ENCODE measurements at places on chromosomes 7 and 10. TPM values are rescaled to one million over a fixed set of nuclear protein-coding genes. Genes with fewer than 3 reads are reported as not detected.

CALCR gene
- not detected for total RNA-seq

DNA sequence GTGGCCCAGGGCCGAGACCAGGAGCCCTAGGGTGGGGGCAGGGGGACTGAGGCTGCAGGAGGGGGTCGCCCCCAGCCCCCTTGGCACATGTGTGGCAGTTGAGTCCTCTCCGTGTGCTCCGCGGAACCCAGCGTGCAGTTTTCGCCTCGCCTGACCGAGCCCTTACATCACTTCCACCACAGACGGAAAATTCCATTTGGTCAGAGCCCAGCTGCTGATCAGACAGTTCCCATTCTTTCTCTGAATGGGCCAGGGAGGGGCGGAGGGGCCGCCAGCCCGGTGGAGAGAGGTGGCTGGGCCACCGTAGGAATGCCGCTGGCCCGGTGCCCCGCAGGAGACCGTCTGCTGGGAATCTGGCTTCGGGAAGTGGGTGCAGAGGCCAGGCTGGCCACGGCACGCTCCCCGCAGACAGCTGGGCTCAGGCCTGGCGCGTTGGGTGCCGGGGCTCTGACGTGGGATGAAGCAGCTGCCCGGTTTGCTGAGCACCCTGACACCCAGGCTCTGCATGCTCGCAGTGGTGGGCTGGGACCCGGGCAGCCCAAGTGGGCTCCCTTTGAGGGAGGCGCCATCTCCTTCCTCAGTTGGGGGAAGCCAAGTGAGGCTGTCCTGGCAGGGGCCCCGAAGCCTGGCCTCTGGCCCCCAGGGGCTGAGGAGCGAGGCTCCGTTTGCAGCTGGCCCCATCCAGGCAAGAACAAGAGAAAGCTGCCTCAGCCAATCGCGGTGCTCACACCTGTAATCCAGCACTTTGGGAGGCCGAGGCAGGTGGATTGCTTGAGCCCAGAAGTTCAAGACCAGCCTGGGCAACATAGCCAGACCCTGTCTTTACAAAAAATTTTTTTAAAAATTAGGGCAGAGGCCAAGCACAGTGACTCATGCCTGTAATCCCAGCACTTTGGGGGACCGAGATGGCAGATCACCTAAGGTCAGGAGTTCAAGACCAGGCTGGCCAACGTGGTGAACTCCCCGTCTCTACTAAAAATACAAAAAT lies 9.9 kb downstream of the TTYH3 start:
- no peaks in the 10 kb centered on the region for H3K27me3 ChIP-seq
- no peak overlapping the region for H3K4me3 ChIP-seq
- H3K27ac ChIP-seq, result no peak overlapping the region
- DNase-seq, result no peak
- peaks cover 24% of the 10 kb centered on the region for H3K4me1 ChIP-seq

CYP2C9 gene
- not detected for total RNA-seq

C7orf33 gene
- not detected for total RNA-seq

DNA sequence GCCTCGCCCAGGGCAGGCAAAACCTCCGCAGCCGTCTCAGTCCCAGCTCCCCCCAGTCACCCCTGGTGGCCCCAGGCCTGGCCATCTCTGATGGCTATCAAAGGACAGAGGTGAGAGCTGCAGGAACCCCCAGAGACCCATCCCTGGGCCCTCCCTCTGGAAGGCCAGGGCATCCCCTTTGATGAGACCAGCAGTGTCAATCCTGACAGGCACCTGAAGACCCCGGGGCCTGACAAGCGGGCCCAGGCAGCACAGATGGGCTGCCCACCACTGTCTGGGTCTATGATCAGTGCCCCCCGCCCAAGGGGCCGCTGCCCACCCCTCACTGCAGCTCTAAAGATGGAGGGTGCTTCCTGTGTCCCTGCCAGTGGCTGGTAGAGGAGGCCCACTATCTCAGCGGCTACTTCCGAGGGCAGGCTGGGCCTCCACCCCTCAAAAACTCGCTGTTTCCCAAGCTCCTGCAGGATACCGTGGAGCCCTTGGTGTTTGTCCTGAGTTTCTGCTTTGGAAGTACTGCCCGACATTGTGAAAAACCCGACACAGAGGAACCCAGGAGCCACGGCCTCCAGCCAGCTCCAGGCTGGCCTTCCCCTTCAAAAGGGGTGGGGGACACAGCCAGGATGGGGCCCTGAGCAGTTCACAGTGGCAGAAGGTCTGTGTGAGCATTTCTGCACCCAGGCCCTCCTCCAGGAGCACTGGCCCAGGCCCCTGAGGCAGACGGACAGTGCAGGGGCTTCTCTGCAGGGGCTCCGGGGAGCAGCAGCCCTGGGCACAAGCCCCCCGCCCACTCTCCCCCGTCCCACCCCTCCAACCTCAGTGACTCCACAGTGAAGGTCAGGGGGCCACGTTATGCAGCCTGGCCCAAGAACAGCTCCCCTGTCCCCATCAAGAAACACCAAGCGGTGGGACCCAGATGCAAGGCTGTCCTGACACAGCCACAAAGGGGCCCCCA lies 99.2 kb downstream of the PDGFA start:
- DNase-seq, result no peak
- no peaks in the 10 kb centered on the region for H3K36me3 ChIP-seq
- no peak overlapping the region for H3K4me3 ChIP-seq
- H3K27me3 ChIP-seq, result no peaks in the 10 kb centered on the region

GRCh38 chr7:143393267-143394041 lies 12.3 kb downstream of the ZYX start:
- H3K4me1 ChIP-seq, result peaks cover 18% of the 10 kb centered on the region
- H3K36me3 ChIP-seq, result peaks cover 18% of the 10 kb centered on the region
- no peak overlapping the region for H3K4me3 ChIP-seq

DNA sequence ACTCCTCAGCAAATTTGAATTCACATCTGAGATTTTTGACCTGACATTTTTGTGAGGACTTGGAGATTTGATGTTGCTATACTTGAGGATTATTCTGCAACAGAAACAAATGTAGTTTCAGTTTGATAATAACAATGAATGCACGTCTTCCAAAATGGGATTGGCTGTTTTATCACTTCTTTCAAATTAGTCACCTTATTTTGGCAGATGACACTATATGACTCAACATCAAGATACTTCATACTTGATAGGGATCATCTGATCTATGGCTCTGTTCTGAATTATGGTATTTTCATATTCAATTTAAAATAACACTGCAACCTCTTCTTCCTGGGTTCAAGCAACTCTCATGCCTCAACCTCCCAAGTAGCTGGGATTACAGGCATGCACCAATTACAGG lies 24.2 kb downstream of the ARL5B start:
- no peak overlapping the region for H3K27ac ChIP-seq
- peaks cover 11% of the 10 kb centered on the region for H3K36me3 ChIP-seq
- no peak for DNase-seq
- H3K27me3 ChIP-seq, result no peaks in the 10 kb centered on the region

DNA sequence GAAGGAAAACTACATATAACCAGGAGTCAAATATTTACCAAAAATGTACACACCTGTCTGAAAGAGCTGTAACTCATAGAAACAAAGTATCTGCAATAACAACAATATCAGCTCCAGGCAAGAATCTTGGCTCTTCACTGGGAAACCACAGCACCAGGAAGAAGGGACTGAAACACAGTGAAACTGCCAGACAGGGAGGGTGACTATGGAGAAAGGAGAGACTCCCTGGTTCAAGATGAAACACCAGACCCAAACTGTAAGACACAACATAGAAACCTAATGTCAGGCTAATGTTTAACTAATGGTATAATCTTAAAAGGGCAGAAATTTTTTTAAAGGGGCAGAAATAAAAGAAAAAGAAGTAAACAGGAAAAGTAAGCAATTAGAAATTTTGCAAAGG lies 11.5 kb upstream of the TAS2R39 start:
- no peaks in the 10 kb centered on the region for H3K36me3 ChIP-seq
- H3K4me3 ChIP-seq, result no peak overlapping the region
- no peak overlapping the region for H3K27ac ChIP-seq
- DNase-seq, result no peak

COL28A1 gene
- total RNA-seq, result not detected

GIMAP6 gene
- 21.2 TPM for total RNA-seq

TWIST1 gene
- not detected for total RNA-seq

HOXA11 gene
- 0.18 TPM for total RNA-seq
